OCI-LY7 (cell line): ENCODE measurements at places on chromosomes 7 and 10. TPM values are rescaled to one million over a fixed set of nuclear protein-coding genes. Genes with fewer than 3 reads are reported as not detected.

DNA sequence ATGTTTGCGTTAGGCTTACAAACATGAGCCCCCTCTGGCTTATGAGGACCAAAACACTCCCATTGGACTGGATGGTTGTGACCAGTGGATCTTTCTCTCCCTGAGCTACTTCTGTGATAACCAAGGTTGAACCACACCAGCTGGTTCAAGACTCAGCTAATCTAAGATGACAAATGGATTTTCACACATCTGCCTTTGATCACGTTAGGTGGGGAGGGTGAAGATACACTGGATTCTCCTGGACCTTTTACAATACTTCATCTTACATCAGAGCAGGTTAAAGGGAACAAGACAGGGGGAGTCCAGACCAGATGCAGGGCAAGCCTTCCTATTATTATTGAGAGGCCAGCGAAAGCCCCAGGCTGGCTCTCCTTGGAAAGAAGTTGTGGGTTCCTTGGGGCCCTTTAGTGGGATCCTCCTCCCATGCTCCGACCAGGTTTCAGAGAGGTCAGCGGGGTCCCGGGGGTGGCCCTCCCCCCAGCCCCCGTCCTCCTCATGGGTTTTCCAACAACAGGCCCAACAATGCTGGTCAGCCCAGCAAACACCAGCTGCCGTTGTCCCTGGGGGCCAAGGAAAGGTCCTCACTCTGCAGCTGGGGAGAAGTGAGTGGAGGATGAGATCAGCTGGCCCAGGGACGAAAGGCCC, 2.8 kb downstream of the GFRA1 start:
- no peak for DNase-seq

DNA sequence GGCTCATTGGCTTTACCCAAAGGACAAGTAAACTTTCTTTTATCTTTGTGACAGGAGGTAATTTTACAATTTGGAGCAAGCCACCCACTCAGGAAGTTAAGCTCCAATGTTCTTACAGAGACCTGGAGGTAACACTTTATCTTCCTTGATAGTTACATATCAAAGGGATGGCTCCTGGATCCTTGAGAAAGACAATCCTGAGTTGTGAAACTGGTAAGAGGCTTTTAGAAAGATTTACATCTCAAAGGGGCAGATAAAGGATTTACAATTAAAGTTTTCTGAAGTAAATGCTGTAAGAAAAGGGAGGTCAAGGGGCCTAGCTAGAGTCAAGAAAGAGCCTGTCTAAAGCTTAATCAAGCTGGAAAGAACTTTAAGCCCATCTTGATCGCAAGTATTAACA, 124.4 kb upstream of the ZNF804B start:
- no peak for DNase-seq

DNA sequence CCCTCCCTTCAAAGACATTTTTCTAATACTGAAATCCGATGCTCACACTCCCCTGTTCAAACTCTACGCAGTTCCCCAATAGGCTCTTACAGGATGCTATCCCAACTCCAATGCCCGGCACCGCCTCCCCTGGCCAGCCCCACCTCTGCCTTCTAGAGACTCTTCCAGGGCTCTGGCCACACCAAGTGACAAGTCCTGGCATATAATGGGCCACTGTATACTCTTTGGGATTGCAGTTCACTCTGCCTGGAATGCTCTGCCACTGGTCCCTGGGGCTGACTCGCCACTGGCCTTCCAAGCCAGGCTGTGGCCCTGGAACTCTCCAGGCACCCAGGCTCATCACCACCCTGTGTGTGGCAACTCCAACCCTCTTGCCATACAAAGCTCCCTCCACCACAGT, 3.1 kb upstream of the BRI3 start:
- no peak for DNase-seq

DNA sequence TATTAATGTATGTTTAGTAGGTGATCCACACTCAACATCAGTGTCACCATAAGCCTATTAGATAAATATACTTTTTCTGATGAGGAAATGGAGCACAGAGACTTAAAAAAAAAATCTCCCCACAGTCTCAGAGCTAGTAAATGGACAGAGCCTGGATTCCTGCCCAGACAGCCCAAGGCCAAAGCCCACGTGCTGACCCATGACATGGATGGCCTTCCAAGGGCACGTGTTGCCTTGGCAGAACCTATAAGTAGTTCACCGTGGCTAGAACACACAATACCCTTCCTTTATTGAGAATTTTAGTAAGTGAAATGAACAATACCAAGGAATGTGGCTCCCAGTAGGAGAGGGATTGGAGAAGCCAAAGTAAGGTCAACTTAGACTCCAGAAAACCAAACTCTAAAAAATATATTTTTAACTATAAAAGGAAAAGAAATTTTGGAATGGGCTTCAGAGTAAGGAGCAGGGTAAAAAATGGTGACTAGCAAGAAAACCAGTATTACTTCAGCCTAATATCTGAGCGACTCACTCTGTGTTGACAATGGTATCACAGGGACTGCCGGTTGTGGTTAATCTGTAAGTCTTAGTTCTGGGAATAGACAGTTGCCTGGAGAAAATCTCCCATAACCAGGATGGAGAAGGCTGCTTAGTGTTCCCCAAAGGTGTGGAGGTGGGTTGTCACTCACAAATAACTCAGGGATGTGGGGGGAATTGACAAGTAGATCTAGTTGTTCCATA, 223.0 kb downstream of the SORCS1 start:
- DNase-seq = no peak

GRCh38 chr7:109637428-109637990, 1067.8 kb downstream of the DNAJB9 start:
- no peak for DNase-seq

DNA sequence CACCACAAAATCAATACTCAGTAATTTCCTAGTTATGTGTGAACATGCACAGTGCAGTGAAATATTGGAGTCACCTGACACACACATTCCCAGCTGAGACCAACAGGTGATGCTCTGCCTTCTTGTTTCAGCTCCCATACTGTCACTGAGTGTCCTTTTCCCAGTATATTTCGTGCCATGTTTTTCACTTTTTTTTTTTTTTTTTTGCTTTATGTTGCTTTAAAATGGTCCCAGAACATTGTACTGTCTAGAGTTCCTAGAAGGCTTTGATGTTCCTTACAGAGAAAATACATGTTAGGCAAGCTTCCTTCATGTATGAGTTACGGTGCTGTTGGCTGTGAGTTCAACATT, 45.6 kb downstream of the ELAPOR2 start:
- no peak for DNase-seq

- DNase-seq = no peak
Observed at GRCh38 chr7:51128545-51129435, 187.8 kb downstream of the COBL start.

DNA sequence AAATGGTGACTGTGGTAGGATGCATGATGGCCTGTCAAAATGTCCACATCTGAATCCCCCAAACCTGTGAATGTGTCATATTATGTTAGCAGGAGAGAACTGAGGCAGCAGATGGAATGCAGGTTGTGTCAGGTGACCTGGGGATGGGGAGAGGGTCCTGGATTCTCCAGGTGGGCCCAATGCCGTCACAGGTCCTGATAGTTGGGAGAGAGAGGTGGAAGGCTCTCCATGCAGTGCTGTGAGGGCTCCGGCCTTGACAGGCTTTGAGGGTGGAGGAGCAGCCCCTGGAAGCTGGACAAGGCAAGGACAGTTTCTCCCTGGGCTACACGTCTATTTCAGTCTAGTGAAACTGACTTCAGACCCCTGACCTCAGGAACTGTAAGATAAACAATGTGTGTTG, 330.9 kb upstream of the ZNF32 start:
- DNase-seq = no peak

DNA sequence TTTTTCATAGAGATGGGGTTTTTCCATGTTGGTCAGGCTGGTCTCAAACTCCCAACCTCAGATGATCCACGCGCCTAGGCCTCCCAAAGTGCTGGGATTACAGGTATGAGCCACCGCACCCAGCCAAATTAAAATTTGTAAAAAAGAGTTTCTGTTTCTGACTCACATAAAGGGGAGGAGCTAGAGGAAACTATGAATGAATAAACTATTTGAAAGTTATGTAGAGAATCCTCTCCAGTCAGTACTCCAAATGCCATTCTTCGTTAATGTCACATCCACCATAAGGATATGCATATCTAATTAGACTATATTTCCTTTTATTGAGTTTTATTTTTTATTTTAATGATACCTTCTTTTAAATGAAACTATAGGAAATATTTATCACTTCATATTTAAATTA, 52.6 kb downstream of the MBL2 start:
- no peak for DNase-seq

DNA sequence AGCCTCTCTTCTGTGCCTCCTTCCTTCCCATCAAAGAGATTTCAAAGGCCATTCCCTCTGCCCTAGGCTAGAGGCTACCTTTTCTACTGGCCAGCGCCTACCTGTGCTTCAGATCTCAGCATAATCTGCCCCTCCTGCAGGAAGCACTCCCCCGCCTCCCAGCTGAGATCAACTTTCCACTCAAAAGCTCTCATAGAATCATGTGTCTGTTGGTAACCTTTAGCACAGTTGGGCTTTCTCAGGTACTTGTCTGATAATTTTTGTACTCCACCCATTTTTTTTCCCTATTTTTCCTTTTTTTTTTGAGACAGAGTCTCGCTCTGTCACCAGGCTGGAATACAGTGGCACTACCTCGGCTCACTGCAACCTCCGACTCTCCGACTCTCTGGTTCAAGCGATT, 231.0 kb upstream of the PRSS58 start:
- DNase-seq = no peak

DNA sequence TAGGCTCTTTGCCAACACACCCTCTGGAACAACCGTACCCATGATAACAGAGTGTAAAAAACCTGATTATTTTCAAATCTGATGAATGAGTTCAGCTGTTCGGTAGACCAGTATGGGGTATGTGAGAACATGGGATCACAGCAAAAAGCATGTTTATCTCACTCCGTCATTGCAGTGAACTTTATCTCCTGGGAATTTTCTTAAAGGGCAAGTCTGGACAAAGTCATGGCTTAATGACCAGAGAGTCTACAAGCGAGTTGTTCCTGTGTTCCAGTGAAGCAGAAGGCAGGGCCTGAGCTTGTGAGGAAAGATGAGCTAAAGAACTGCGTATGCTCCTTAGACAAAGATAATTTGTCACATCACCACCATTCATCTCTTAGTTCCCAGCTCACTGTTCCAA, 219.7 kb downstream of the TRIL start:
- no peak for DNase-seq

- no peak for DNase-seq
Observed at GRCh38 chr7:81484261-81484660, 285.6 kb downstream of the HGF start.

- no peak for DNase-seq
Observed at GRCh38 chr10:44361109-44361508, 23.8 kb downstream of the CXCL12 start.

- peak; percentile 78 for DNase-seq
Observed at GRCh38 chr10:73997461-73997786, 492 bp upstream of the VCL start.

GRCh38 chr7:57305192-57305748, 144.7 kb upstream of the ZNF716 start:
- peak; percentile 1 for DNase-seq

The TRIM73 gene
- 22.3 and 26.2 TPM in 2 replicates for total RNA-seq

The TMEM120A gene
- total RNA-seq = 22.1 and 23.0 TPM in 2 replicates

The CALN1 gene
- total RNA-seq = not detected in 2 replicates

The PAX4 gene
- total RNA-seq = not detected in 2 replicates

The POMZP3 gene
- 8.5 and 12.2 TPM in 2 replicates for total RNA-seq

The LRRD1 gene
- total RNA-seq = 0.13 and 0.42 TPM in 2 replicates

The TMEM130 gene
- 0.57 and 0.87 TPM in 2 replicates for total RNA-seq
